NCI-H526 treated with DMSO at 0.1 percent for 48 hours (cell line): ENCODE measurements at places on chromosomes 6 and 20.

DNA sequence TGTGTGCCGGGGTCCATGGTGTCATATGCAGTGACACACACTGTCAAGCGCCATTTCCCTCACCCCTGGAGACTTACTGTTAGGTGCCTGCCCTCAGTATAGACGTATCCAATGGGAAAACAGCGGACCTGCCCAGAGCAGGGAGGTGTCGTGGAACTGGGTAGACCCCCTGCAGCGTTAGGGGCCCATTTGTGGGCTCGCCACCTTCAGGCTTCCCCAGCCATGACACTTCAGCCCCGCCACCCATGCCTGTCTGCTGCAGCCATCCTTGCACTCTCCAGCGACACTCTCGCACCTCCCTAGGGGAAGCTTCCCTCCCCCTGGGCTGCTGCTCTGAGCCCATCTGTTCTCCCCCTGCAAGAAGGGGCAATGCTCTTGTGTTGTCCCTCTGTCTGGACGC lies 43.2 kb downstream of the STK35 start:
- no peak for DNase-seq

DNA sequence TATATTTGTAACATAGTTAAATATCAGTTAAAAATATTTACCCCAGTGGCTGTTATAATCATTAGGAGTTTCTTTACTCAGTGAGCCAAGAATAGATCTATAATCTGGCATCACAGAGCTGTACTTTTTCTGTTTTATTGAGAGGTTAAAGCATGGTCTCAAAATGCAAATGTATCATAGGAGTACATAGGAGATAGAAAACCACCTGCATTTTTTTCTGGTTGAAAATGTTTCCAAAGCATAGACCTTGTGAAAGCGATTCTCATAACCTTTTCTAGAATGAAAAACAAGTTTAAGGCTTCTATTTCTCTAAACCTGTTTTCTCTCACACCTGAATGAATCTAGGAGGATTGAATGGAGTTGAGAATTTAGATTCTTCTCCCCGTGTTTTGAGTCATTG lies 14.4 kb downstream of the KCNQ5 start:
- no peak for DNase-seq

DNA sequence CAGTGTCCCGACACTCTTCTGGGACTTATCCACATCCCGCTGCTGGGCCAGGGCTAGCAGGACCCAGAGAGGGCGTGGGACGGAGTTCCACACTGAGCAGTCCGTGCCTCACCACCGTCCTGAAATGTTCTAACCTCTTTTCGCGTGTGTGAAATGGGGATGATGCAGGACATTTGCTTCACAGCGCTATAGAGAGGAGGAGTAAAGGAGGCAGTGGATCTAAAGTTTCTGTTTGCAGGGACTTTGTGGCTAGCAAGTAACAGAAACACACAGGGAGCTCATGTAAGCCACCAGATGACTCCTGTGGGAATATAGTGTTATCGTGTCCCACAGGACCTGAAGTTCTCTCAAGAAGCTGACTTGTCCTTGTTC lies 634 bp downstream of the ITPA start:
- no peak for DNase-seq

DNA sequence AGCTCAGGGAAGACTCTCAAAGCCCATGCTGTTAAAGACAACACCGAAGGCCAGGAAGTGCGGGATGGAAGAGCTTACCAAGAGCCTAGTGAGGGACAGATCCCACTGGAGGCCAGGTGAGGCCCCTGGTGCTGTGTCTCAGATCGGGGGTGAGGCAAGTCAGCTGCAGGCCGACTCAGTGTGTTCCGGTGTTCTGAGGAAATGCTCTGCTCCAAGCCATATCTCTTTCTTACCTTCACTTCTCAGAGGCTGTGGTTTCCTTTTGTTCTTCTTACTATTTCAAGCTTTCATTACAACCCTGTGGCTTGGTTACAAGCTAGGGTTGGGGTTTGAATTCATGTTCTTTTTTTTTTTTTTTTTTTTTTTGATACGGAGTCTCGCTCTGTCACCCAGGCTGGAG lies 114.3 kb upstream of the ZFP64 start:
- no peak for DNase-seq

DNA sequence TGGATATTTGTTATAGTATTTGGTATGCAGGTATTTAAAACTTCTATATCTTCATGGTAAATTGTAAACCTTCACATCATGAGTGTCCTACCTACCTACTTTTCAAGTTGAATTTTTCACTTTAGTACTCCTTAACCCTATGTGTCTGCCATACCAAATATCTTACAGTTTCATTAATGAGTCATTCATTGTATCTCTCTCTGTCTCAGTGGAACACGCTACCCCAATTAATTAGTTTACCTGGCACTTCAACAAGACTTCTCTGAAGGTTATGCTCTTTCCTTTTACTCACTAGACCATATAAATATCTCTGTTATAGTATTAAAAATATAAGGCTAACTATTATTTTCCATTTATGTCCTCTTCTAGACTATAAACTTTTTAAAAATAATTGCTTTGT lies 123.9 kb upstream of the GJE1 start:
- no peak for DNase-seq

DNA sequence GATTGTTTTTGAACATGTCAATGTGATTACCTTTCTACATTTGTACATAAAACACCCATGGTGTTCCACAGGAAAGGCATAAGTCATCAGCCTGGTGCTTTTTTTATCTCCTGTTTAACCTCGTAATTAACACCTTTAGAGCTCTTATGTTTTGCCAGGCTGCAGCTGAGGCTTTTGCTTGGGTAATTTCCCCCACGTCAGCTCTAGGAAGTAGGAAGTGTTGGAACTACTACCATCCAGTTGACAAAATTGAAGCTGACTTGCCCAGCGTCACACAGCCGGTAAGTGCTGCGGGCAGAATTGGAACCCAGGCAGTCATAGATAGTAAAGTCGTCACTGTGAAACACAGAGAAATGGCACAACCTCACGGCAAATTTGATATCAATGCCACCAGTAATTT lies 86.6 kb upstream of the BMP2 start:
- no peak for DNase-seq

DNA sequence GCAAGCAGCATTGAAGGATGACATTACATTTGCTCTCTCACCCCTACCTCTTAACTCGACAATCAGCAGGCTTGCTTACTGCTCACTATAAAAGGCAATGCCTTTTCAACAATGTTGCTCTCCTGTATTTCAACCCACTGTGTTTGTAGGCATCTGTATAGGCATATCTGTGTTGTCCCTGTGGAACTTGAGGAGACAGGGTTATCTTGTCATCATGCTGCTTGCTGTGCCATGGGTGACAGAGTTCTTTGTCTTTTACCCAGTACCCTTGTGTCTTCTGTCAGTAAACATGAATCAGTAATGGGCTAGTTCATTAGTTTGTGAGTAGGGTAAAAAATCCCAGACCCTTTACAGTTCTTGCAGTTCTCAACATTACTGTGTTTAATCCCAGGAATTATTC lies 25.2 kb downstream of the PHF3 start:
- no peak for DNase-seq

- DNase-seq, result no peak
Observed at GRCh38 chr6:102474041-102474807, 1080.7 kb downstream of the GRIK2 start.

DNA sequence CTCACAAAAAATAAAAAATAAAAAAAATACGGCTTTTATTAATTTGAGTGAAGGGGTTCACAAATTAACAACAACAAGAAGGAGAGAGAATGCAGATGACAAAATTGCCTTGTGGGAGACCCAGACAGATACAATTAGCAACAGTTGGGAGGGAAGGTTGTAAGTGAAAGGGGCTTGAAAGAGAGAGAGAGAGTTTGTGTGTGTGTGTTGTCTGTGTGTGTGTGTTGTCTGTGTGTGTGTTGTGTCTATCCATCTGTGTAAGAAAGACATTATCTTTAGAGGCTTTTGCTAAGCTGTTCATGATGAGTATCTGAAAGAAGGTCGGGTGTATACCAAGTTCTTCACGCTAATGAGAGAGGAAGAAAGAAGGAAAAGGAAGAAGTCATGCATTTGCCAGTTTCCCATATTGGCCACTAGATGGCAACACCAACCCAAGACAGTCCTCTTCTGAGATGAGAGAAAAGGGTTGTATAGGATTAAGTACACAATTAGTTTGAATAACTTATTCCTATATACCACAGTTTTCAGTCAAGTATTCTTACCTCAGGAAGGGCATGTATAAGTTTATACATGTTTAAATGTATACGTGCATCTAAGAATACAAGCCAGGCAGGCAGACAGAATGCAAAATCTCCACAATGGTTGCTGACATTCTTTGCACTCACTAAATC lies 63.7 kb upstream of the CD2AP start:
- DNase-seq, result peak; percentile 54

DNA sequence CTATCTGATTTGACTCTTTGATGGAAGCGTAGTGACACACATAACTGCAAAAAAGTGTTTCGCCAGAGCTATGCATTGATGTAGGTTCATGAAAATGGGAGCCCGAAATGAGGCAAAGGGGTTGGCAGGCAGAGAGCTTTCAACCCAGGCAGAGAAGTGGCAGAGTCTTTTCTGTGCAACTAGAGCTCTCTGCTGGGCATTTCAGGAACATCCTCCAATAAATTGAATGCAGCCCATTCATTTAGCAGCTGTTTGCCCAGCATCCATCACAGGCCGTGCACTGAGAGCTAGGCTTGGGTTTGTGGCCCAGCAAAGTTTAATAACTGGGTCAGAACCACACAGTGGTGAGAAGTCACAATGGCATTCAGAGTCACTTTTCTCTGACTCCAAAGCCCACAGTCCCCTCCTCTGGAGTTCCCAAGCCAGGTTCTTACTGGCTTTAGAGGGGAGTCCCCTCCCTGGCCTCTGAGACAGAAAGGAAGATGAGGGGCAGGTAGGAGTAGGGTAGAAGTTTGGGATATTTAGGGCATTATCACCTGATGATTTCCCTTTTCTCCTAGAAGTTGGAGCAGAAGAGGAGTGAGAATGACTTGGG lies 31.8 kb upstream of the ELMO2 start:
- peak; percentile 70 for DNase-seq

- DNase-seq, result peak; percentile 80
Observed at GRCh38 chr20:45415822-45416637, at the start of gene PIGT. TSS of gene PIGT (plus strand) at chr20:45416141. CDS start at chr20:45416157, 16 bp downstream.

GRCh38 chr6:25922301-25922700 lies 8.2 kb downstream of the SLC17A2 start:
- DNase-seq, result no peak

DNA sequence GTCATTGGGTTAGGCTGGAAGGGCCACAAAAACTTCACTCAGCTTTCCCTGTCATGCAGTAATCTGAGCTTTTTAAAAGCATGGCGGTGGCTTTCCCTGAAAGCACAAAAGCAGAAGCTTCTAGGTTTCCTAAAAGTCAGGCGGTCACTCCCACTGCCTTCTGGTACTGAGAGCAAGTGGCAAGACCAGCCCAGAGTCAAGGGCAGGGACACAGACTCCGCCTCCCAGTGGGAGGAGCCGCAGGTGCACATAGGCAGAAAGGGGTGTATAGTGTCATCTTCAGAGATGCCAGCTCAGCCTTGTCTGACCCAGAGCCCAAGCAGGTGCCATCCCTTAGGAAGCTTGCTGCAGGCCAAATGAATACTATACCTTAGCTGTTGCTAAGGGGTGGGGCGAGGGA lies 18.0 kb upstream of the PACSIN1 start:
- no peak for DNase-seq

DNA sequence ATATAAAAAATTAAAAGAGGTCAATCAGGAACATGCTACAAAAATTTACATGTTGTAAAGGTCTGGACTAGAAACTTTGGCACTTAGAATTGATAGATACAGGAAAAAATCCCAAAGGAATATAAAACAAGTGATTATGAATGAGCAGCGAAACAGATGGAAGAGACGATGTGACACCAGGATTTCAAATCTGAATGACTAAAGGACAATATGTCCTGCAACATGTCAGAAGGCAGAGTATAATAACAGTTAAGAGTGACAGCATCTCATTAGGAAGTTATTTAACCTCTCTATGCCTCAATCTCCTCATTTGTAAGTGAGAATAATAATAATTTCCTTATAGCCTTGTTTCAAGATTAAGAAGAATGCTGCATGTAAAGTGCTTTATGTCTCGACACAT lies 50.3 kb downstream of the FRK start:
- no peak for DNase-seq

- no peak for DNase-seq
Observed at GRCh38 chr6:107823047-107823557, 1.0 kb downstream of the SCML4 start.
